ENCODE measurements at places on chromosomes 1 and 21. TPM values are rescaled to one million over a fixed set of nuclear protein-coding genes. Genes with fewer than 3 reads are reported as not detected.

- H3K4me3 ChIP-seq: no peak overlapping the region
- no peaks in the 10 kb centered on the region for H3K27me3 ChIP-seq
- H3K36me3 ChIP-seq: peaks cover 34% of the 10 kb centered on the region
- H3K27ac ChIP-seq: no peak overlapping the region
- no peak for DNase-seq
Observed at GRCh38 chr1:6592865-6593593, 9.6 kb downstream of the KLHL21 start.

- DNase-seq: no peak
- no peak overlapping the region for H3K27ac ChIP-seq
- H3K4me3 ChIP-seq: no peak overlapping the region
- no peaks in the 10 kb centered on the region for H3K4me1 ChIP-seq
- peaks cover 41% of the 10 kb centered on the region for H3K36me3 ChIP-seq
- no peaks in the 10 kb centered on the region for H3K27me3 ChIP-seq
Observed at GRCh38 chr21:46264046-46264689, 21.2 kb downstream of the MCM3AP start.

GRCh38 chr1:151612501-151613281 is 841 bp downstream of the SNX27 start:
- peak overlapping the region; percentile 88 for H3K4me3 ChIP-seq
- peaks cover 2% of the 10 kb centered on the region for H3K36me3 ChIP-seq
- H3K27ac ChIP-seq: peak overlapping the region; percentile 87

DNA sequence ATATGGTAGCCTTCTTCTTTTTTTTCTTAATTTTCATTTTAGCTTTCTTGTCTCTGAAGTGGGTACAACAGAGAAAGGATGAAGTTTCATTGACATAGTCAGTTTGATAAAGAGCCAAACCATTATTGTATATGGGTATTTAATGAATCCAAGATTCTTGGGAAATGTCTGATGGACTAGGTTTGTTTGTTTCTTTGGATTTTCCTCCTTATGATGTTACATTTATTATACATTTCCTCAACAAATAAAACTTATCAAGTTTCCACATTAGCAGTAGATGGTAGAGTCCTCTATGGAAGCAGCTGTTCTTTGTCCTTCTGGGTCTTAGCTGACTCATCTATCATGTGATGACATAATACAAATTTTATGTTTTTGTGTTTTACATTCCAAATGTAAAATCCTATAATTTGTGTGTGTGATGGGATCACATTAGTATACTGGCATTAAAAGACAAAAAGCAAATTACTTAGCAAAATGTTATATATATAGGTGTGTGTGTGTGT is 6.0 kb downstream of the COL24A1 start:
- no peak for DNase-seq
- no peak overlapping the region for H3K4me3 ChIP-seq
- peaks cover 12% of the 10 kb centered on the region for H3K27me3 ChIP-seq
- no peak overlapping the region for H3K27ac ChIP-seq
- no peaks in the 10 kb centered on the region for H3K36me3 ChIP-seq
- no peaks in the 10 kb centered on the region for H3K4me1 ChIP-seq

DNA sequence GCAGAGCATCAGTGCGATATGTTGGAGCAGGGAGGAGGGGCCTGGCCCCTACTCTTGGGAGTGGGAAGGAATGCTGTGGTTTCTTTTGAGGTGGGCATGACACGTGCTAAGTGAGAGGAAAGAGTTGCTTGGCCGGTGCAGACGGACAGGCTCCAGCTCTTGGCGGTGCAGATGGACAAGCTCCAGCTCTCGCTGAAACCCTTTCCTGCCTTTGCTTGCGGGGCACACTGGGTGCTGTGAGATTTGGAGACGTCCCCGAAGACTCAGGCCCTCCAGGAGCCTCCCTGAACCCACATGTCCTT is 15.9 kb downstream of the PDXK start:
- H3K4me1 ChIP-seq: peaks cover 40% of the 10 kb centered on the region
- no peak for DNase-seq
- no peak overlapping the region for H3K4me3 ChIP-seq
- no peak overlapping the region for H3K27ac ChIP-seq
- no peaks in the 10 kb centered on the region for H3K27me3 ChIP-seq

Gene HNRNPCL1
- not detected for total RNA-seq

Gene MARK1
- total RNA-seq: not detected

Gene XPR1
- 12.8 TPM for total RNA-seq

- H3K27me3 ChIP-seq: no peaks in the 10 kb centered on the region
- H3K4me3 ChIP-seq: no peak overlapping the region
- H3K27ac ChIP-seq: no peak overlapping the region
- H3K4me1 ChIP-seq: no peaks in the 10 kb centered on the region
- no peak for DNase-seq
Observed at GRCh38 chr1:70941563-70941962, 106.1 kb downstream of the PTGER3 start.

Gene C1orf167
- not detected for total RNA-seq

DNA sequence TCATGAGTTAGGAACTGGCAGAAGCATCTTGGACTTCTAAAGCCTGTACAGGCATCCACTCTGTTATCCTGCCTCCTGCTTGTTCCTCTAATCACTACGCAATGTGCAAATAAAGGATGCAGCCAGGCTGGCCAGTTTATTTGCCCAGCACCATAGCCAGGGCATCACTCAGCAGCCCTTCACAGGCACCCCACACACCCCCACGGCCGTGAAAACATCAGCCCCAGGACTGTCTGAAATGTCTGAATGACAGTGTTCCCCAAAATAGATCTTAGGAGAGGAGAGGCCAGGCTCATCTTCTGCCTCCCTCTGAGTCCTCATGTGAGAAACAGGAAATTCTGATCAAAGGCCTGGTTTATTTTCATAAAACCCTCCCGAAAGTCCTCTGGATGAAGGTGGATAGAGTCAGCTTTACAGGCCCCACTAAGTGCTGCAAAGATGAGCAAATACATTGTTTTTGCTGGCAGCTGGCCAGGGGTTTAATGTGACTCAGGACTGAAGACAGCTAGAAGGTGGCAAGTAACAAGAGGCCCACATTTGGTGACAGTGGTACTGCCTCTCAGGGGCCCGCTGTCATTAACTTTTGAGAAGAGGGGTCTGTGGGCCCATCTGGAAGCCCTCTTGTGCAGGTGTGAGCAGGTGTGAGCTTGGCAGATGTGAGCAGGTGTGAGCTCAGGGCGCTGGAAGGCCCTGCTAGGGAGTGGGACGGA is 32.9 kb downstream of the GRHL3 start:
- no peak overlapping the region for H3K4me3 ChIP-seq
- H3K27me3 ChIP-seq: peaks cover 1% of the 10 kb centered on the region
- DNase-seq: peak; percentile 86
- H3K27ac ChIP-seq: no peak overlapping the region

DNA sequence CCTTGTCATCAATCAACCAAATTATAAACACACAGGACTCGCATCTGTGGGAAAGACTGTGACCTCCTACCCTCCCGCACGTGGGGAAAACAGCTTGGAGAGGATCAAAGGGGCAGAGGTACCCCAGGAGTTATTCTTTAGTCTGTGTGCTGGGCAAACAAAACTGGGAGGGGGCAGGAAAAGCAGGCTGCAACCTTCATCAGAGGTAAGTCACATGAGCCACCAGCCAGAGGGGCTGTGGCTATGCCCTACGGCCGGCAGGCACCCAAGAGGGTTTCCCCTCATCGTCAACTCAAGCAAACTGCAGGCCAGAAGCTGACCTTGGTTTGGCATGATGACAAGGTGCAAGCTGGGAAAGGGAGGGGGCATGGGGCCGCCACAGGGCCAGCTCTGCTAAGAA is 12.5 kb downstream of the SMIM12 start:
- H3K36me3 ChIP-seq: peaks cover 20% of the 10 kb centered on the region
- no peak overlapping the region for H3K27ac ChIP-seq
- no peak for DNase-seq
- H3K4me1 ChIP-seq: peaks cover 12% of the 10 kb centered on the region

- DNase-seq: peak; percentile 60
- peaks cover 2% of the 10 kb centered on the region for H3K36me3 ChIP-seq
- H3K4me1 ChIP-seq: peaks cover 35% of the 10 kb centered on the region
- peak overlapping the region; percentile 60 for H3K4me3 ChIP-seq
Observed at GRCh38 chr1:9825093-9826074, 1.6 kb upstream of the CLSTN1 start.

Gene NR1I3
- not detected for total RNA-seq

Gene S100A8
- not detected for total RNA-seq

DNA sequence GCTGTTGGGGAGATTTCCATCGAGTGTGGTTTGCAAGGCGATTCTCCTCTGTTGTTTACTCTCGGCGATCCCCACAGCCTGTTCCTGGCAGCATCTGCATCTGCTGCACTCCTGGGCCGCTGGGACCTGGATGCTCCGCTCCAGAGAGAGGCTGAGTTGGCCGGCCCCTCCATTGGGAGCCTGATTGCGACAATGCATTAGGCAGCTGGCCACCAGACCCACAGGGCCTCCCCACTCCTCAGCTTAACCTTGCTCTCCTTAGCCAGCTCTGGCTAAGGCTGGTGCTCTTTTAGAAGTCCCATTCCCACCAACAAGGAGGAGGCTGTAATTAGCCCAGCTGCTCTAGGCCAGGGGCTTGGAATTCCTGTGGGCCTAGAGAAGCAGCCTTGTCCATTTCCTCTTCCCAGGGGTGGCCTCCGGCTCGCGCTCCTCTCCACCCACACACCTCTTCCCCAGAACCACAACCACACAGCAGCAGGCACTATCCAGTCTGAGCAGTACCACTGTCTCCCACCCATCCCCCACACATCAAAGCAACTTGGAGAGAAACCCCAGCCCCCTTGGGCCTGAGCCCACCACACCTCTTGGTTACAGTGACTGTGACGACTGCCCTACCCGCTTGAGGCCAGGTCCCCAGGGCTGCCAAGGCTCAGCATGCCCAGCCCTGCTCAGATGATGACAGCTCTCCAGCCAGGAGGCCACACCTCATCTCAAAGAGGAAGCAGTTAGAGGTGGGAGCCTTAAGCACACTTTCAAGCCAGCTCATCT is 193.8 kb upstream of the EDN2 start:
- no peaks in the 10 kb centered on the region for H3K27me3 ChIP-seq
- H3K36me3 ChIP-seq: no peaks in the 10 kb centered on the region
- H3K4me1 ChIP-seq: peaks cover 55% of the 10 kb centered on the region
- H3K4me3 ChIP-seq: no peak overlapping the region
- H3K27ac ChIP-seq: peak overlapping the region; percentile 58

GRCh38 chr1:72326494-72326893 is 44.2 kb upstream of the NEGR1 start:
- no peaks in the 10 kb centered on the region for H3K36me3 ChIP-seq
- H3K27me3 ChIP-seq: peaks cover 2% of the 10 kb centered on the region
- H3K4me3 ChIP-seq: no peak overlapping the region
- no peak overlapping the region for H3K27ac ChIP-seq

Gene CFAP107
- not detected for total RNA-seq

GRCh38 chr1:204714861-204715511 is 29.4 kb upstream of the LRRN2 start:
- H3K4me3 ChIP-seq: no peak overlapping the region
- no peak overlapping the region for H3K27ac ChIP-seq
- DNase-seq: no peak
- peaks cover 11% of the 10 kb centered on the region for H3K27me3 ChIP-seq
- peaks cover 5% of the 10 kb centered on the region for H3K4me1 ChIP-seq

Gene CAMK1G
- total RNA-seq: not detected

Gene LCE7A
- total RNA-seq: not detected

DNA sequence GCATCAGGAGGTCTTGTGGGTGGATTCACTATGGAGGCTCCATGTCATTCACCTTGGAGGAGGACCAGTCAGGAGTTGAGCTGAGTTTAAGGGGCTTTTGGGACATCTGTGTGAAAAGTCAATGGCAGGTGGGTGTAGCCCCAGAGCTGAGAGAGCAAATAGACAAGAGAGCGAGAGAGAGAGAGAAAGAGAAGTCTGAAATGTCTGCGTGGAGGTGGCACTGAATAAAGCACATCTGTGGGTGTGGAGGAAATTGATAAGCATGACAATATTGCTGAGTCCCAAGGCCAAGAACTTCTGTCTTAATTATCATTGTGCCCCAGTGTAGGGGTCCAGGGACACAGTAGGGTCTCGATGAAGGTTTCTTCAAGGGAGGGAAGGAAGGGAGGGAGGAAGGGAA is 79.5 kb upstream of the VAMP3 start:
- no peak overlapping the region for H3K27ac ChIP-seq
- DNase-seq: no peak
- no peaks in the 10 kb centered on the region for H3K4me1 ChIP-seq
- peaks cover 9% of the 10 kb centered on the region for H3K27me3 ChIP-seq
- H3K4me3 ChIP-seq: no peak overlapping the region
- no peaks in the 10 kb centered on the region for H3K36me3 ChIP-seq

GRCh38 chr1:24830680-24831272 is 85.5 kb downstream of the CLIC4 start:
- H3K4me3 ChIP-seq: no peak overlapping the region
- H3K27ac ChIP-seq: no peak overlapping the region
- DNase-seq: no peak
- no peaks in the 10 kb centered on the region for H3K36me3 ChIP-seq
- peaks cover 2% of the 10 kb centered on the region for H3K27me3 ChIP-seq

DNA sequence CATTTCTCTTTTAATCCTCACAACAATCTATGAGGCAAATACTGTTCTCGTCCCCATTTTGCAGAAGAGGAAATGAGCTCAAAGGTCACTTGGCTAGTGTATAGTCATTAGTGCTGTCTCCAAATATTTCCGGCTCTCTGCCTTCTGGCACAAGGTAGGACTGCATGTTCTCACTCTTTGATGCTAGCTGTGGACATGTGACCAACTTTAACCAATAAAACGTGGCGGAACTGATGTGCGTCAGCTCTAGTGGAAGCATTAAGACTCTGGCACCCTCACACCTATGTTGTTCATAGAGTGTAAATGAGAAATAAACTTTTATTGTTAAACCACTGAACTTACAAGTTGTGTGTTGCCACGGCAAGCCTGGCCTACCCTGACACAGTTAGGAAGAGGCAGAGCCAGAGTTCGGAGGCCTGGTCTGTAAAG is 5.0 kb upstream of the KIF21B start:
- H3K4me1 ChIP-seq: peaks cover 37% of the 10 kb centered on the region
- no peaks in the 10 kb centered on the region for H3K27me3 ChIP-seq
- no peak overlapping the region for H3K4me3 ChIP-seq
- DNase-seq: no peak
- no peaks in the 10 kb centered on the region for H3K36me3 ChIP-seq

GRCh38 chr1:164470996-164471395 is 88.0 kb upstream of the PBX1 start:
- H3K27me3 ChIP-seq: no peaks in the 10 kb centered on the region
- H3K4me1 ChIP-seq: no peaks in the 10 kb centered on the region
- H3K4me3 ChIP-seq: no peak overlapping the region
- DNase-seq: no peak
- no peaks in the 10 kb centered on the region for H3K36me3 ChIP-seq

GRCh38 chr1:1966071-1966740 is 37.4 kb downstream of the CFAP74 start:
- no peak for DNase-seq
- no peak overlapping the region for H3K27ac ChIP-seq
- peaks cover 8% of the 10 kb centered on the region for H3K27me3 ChIP-seq
- H3K36me3 ChIP-seq: no peaks in the 10 kb centered on the region
- no peak overlapping the region for H3K4me3 ChIP-seq

- no peak for DNase-seq
- H3K27ac ChIP-seq: no peak overlapping the region
- no peaks in the 10 kb centered on the region for H3K36me3 ChIP-seq
Observed at GRCh38 chr1:5647234-5647633, 345.0 kb downstream of the NPHP4 start.

Gene FAM78B
- not detected for total RNA-seq

Gene RAB42
- total RNA-seq: not detected

Measured in activated CD8-positive, alpha-beta T cell treated with anti-CD3 and anti-CD28 coated beads for 36 hours (primary cell).